ENCODE measurements at places on chromosomes 1 and 21.

DNA sequence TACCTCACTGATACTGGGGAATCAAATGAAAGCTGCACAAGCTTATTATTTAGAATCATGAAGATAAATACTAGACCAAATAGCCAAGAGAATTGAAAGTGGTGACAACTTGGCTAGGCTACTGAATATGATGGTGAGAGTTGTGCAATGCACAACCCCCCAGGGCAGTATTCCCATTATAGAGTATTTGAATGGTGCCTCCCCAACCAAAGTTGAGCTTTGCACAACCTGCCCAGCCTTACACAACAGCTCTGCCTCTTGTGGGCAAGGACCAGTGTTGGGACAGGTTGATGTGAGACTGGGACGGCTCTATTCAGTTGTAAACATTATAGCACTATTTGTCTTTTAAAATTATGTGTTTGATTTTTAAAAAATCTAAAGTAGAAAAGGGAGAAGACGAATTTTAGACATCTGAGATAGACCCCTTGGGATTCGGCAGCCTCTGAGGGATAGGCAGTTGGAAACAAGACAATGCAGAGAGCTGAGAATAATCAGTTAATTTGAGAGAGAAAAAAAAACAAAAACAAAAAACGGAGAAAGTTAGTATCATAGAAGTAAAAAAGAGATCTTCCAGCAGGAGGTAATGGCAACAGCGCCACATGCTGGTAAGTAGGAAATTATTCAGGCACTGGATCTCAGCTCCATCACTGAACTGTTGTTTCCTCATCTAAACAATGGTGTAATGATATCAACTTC lies 91.0 kb upstream of the KCNA3 start:
- peak; percentile 38 for DNase-seq

GRCh38 chr1:225427235-225428067 lies at the start of gene LBR:
LBR (minus strand) TSS chr1:225428038; CDS start chr1:225424075, 3,963 bp downstream.
- peak; percentile 62 for DNase-seq

DNA sequence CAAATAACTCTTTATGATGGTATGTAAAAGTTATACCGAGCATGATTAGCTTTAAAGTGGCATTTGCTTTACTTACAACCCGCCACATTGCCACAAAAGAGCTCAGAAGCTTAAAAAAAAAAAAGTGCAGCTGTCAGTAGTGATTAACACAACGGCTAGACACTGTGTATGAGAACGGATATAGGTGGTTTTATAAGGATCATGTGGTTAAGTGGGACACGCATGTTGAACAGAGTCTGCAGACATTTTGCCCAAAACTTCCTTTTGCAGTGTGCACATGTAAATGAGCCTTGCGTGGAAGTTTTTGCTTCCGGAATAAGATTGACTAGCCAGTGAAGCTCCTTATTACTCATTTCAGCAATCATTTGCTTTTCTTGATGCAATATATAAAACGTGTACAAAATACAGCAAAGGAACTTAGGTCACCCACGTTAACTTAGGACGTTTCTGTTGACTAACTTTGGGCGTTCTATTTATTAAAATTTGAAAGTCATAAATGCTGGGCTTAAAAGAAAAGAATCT lies 58.7 kb upstream of the RGS1 start:
- peak; percentile 90 for DNase-seq

GRCh38 chr1:107680579-107680985 lies 284.4 kb downstream of the VAV3 start:
- DNase-seq, result no peak

- DNase-seq, result peak; percentile 86
Observed at GRCh38 chr1:212498283-212499040, 65.7 kb downstream of the NENF start.

Data from mesenchymal stem cell (in vitro differentiated cells and primary cell).